Activated CD8-positive, alpha-beta memory T cell treated with anti-CD3 and anti-CD28 coated beads for 48 hours (primary cell): ENCODE measurements at places on chromosomes 2 and 18.

DNA sequence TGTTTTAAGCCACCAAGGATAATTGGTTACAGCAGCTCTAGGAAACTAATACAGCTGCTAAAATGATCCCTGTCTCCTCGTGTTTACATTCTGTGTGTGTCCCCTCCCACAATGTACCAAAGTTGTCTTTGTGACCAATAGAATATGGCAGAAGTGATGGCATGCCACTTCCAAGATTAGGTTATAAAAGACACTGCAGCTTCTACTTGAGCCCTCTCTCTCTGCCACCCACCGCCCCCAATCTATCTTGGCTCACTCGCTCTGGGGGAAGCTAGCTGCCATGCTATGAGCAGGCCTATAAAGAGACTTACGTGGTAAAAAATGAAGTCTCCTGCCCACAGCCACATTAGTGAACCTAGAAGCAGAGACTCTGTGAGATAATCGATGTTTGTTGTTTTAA lies 3.5 kb upstream of the IL1F10 start:
- no peak for DNase-seq

DNA sequence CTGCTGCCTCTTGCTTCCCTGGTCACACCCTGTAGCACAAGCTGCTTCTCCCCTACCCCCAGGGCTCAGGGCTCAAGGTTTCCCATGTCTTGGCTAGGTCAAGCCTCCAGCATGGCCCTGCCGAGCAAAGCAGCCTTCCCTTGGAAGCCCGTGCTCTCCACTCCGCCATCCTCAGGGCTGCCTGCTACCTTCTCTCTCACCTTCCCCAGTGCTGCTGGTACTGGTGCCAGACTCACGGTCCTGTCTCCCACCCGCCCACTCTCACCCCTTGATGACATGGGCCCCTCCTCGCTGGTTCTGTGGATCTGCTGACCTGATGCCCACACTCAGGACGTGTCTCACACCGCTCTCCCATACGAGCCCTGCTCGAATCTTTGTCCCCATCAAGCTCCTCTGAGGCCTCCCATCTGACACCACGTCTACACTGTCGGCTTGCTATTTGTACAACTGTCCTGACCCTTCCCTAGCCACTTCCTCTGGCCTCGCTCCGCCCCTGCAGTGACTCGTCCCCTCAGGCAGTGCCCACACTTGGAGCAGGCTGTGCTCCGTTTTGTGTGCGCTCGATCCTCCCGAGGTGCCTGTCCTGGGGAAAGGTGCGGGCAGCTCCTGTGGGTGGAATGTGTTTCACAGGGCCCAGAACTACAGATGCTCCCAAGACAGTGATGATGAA lies 49.9 kb downstream of the ZAP70 start:
- no peak for DNase-seq

DNA sequence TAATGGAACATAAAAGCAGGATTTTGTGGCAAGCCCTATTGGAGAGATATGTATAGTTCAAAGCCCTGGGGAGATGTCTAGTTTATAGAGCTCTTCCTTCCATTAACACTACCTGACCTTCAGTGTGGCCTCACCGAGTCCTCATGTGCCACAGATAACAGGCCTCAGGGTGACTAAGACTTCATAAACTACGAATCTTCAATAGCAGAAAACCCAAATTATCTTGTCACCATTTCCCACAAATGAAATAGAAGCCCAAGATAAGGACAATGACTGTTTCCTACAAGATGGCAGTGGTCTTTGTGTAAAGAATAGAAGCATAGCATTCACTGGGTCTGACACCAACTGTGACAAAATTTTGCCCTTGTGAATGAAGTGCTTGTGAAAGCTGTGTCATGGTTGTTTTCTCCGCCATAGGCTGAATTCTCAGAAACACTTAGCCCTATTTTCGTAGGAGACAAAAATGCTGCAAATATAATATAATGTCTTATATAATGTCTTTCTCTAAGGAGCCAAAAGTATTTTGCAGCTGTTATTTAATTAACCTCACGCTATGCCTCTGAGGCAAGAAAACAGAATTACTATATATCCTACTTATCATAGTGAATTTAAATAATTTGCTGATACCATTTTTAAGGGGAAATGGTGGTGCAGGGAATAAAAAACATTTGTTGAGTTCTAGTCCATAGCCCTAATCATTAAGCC lies 136.7 kb upstream of the CWC22 start:
- no peak for DNase-seq

DNA sequence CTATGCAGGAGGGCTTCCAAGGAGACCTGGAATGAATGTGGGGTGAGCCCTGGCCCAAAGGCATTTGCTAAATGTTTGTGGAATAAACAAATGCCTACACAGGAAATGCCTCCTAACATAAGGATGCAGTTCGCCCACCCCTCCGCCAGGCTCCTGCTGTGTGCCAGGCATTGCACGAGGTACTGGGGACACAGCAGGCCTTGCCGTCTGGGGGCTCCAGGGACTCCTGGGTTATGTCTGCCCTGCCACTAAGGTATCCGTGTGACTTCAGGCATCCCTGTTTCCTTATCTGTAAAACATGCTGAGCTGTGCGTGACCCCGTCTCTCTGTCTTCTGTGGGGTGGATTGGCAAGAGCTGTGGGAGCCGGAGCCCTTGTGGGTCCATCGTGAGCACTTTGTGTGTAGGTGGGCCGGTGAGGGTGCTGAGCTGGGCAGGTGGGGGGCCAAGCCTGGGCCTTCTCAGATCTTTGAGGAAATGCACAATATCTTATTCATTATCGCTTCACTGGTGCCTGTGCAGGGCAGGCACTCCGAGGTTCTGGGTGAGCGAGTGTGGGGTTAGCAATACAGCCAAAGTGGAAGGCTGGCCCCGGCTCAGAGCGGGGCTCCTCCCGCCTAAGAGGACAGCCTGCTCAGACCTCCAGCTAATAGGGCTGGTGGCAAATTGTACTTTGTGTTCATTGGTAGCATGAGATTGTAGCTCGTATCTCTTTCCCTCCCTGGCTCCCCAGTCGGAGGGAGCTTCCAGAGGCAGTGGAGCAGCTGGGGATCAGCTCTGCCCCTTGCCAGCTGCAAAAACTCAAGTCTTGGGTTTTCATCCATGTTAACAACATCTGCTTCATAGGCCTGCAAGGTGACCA lies 126.8 kb downstream of the GLI2 start:
- DNase-seq, result no peak
